ENCODE measurements at places on chromosomes 2 and 18.

- DNase-seq = no peak
These were observed 869.1 kb downstream of the CNTNAP5 start for GRCh38 chr2:124894199-124894598.

DNA sequence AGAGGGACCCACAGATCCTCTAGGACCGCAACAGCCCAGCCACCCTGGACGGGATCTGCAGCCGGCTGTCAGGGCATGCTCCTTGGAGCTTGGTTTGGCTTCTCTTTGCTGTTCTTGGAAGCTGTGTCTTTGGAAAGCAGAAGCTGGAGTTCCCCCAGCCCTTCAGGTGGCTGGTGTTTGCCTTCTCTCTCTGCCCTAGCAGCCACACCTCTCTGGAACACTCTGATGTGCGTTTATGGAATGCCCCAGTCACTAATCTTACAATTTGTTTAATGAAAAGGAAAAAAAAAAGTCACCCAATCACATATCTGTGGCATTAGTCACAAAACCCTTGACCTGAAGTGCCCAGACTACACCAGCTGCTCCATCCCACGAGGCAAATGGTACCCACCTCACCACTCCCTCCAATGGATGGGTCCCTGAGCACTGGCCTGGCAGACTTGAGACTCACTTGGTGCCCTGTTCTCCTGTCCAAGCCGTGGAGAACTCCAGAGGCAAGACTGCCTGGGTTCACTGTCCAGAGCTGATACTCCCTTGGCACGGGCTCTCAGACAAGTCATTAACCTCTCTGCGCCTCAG, 70.2 kb upstream of the DAPL1 start:
- DNase-seq = no peak

GRCh38 chr2:239772721-239773120, 252.4 kb downstream of the NDUFA10 start:
- DNase-seq = no peak

DNA sequence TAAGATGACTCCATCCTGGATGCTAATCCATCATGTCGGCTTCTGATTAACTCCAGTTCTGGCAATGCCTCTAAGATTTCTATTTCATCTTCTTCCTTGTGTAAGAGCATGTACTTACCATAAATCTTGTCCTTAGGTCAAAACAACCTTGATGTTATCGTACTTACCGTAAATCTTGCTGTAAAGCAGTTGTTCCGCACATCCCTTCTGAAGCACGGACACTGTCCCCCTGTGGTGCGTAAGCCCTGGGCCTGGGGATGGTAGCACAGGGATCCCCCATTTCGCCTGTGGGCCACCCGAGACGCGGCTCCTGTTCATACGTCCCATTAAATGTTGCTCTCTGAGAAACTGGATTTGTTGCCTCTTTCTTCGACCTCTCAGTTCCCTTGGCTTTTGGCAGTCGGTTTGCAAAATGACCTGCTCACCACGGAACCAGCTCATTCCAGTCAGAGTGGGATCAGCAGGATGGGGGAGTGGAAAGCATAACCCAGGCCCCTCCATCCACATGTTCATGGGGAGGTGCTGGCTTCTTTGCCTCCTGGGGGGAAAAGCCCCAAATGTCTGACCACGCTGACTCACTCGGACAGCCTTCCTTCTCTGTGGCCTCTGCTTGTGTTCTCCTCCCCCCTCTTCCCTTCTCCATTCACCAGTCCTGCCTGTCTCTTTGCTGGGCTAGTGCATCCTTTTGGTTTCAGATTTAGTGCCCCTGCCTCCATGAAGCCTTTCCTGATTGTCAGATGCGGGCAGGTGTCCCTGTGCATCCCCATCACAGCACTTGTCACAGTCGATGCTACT, 49.9 kb downstream of the RAB31 start:
- DNase-seq = no peak

- no peak for DNase-seq
These were observed 286.8 kb upstream of the PXDN start for GRCh38 chr2:2031101-2031500.
